AG08396 (cell line): ENCODE measurements at places on chromosomes 7 and 10.

GRCh38 chr7:96558530-96558929, 151.1 kb downstream of the SEM1 start:
- DNase-seq, result peak; percentile 5

- no peak for DNase-seq
Observed at GRCh38 chr7:92137557-92137956, 3.3 kb upstream of the CYP51A1 start.

- DNase-seq, result no peak
Observed at GRCh38 chr10:127485153-127485857, 63.8 kb upstream of the NPS start.

DNA sequence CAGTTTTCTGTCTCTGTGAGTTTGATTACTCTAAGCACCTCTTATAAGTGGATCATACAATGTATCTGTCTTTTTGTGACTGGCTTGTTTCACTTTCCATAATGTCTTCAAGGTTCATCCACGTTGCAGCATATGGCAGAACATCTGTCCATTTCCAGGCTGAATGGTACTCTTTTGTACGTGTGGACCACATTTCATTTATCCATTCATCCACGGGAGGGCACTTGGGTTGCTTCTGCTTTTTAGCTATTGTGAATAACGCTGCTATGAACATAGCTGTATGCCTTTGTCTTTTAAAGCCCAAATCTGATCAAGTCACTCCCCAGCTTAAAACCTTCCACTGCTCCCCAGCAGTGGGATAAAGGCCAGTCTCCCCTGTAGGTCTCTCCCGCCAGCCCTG, 31.5 kb downstream of the EGFR start:
- no peak for DNase-seq

DNA sequence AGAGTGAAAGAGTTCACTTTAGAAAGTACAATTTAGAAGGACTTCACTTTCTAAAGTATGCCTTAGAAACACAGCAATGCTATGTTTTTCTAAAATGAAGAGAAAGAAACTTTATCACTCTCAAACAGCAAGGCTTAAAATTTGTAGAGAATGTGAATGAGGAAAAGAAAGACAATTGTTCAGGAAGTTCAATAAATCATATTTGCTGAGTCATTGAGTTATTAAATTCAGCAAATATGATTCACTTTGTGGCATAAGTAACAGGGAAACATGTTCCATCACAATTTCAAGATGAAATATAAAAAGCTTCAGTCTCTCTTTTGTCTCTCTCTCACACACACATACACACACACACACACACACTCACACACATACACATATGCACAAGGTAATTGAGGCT, 187.9 kb downstream of the PCDH15 start:
- DNase-seq, result no peak

DNA sequence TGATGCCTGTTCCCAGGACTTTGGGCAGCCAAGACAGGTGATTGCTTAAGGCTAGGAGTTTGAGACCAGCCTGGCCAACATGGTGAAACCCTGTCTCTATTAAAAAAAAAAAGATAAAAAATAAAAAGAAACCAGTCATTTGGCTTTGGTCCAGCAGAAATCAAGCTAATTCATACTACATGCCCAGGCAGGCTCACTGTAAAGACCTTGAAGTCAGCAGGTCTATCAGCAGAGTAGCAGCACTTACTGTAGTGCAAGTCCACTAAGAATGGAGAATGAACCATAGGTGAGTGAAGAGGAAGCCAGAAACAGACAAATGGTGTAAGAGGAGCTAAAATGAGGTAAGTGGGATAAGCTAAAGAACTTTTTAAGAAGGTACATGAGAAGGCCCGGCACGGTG, 24.7 kb downstream of the PSPH start:
- no peak for DNase-seq
